HuH-7 (cell line): ENCODE measurements at places on chromosomes 2 and 18.

- DNase-seq, result no peak
Measured at GRCh38 chr2:15918761-15919356, 21.5 kb upstream of the MYCN start.

- DNase-seq, result no peak
Measured at GRCh38 chr2:8370258-8370802, 311.5 kb upstream of the ID2 start.

GRCh38 chr2:70746094-70746974 lies 21.7 kb downstream of the ADD2 start:
- no peak for DNase-seq

DNA sequence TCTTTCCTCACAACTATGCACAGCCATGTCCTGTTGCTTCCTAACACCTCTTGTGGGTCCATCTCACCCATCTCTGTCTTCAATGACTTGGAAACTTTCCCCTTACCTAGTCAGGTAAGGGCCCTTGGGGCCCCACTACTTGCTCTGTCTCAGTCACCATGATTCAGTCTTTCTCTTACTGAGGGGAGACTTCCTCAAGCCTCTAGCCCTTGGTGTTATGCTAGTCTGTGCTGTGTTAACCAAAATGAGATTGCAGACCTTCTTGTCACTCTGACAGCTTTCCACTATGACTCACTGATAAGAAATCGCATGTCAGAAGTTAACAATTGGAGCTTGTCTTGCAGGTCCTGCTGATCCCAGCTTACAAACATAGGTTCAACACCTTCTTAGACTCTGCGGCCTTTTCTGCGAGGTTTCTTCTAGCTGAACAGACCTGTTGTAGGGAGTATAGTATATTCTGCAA lies 65.3 kb downstream of the WDR75 start:
- no peak for DNase-seq

DNA sequence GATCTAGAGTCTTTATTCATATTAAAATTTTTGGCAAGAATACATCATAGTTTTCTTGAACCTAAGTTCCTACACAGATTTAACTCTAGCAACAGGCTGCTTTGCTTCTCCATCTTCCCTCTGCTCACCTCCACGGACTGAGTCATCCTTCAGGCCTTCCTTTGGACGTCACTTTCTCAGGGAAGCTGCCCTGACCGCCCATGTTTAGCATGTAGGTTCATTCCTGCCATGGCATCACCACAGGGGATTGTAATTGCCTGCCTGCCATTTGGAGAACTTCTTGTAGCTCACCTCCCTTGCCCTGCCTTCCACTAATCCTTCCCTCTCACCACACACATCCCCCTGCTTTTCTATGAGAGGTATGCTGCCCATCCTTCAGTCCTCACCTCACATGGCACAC lies 43.9 kb upstream of the B3GNT2 start:
- no peak for DNase-seq

GRCh38 chr2:46521215-46521683 lies 41.9 kb downstream of the TMEM247 start:
- DNase-seq, result no peak

DNA sequence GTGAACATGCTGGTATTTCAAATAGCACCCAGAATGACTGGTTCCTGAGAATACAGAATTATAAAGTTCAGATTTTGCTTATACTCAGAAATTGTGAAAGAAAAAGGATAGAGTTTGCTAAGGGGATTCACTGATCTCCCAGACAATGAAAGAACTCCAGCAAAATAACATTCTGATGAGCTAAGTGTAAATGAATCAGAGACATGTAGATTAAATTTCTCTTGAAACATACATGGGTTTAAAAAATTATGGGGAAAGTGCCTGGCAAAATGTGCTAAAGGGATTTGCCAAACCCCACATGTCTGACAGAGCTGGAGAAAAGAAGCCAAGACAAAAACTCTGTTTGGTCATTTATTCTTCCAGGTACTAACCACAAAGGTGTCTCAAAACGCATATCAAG lies 116.3 kb downstream of the FTCDNL1 start:
- no peak for DNase-seq

- no peak for DNase-seq
Measured at GRCh38 chr2:201968050-201968449, 65.6 kb upstream of the FZD7 start.

GRCh38 chr2:74548900-74549826 lies 4.6 kb downstream of the LOXL3 start:
- DNase-seq, result peak; percentile 67
